ENCODE measurements at places on chromosomes 7 and 10.
A peak's percentile ranks its signal among the peaks of the same experiment; 100 is the strongest.

- DNase-seq = no peak
Observed at GRCh38 chr7:48388911-48389310, 217.7 kb downstream of the ABCA13 start.

DNA sequence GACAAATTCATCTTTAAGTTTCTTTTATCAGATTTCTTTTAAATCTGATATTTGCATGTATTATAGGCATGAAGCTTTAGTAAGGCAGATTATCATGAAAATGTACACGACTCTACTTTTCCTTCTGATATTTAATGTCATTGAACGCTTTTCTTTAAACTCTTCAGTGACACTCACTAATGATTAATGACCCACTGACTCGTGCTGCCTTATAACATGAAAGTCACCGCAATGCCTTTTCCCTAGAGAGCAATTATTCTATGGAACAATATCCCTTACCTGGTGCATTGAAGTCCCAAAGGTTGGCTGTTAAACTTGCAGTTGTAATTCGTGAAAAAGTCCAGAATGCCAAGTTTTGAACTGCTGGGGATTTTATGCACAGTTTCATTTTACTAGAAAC, 33.4 kb upstream of the HGF start:
- DNase-seq = no peak

DNA sequence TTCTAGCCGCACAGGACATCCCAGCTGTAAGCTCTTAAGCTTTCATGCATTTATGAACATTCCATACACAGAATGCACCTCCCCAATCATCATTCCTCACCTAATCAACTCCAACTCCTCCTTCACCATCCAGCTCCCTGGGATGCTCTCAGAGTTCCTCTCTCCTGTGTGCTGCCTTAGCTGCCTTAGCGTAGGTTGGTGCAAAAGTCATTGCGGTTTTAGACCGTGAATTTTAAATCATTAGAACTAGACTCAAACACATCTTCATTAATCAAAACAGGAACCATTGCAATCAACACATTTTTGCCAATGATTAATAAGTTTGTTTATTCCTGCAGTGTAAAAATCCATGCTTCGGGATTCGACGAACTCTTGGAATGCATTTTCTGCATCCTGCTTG, 159.9 kb upstream of the CDCA7L start:
- DNase-seq = no peak

DNA sequence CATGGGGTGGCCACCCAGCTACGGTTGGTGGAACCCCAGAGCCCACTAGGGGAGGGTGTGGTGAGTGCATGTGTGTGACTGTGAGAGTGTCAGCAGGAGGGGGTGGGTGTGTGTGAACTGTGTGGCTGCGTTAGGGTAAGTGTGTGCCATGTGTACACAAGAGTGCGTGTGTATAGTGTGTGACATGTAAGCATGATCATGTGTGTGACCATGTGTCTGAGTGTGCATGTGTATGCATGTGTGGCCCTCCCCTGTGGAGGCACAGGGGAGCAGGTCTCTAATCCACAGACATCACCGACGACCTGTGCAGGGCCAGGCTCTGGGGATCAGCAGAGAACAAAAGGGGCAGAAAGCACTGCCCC, 3.5 kb upstream of the CFAP46 start:
- DNase-seq = no peak

- DNase-seq = no peak
Observed at GRCh38 chr7:138798836-138799235, 840 bp upstream of the ATP6V0A4 start.

DNA sequence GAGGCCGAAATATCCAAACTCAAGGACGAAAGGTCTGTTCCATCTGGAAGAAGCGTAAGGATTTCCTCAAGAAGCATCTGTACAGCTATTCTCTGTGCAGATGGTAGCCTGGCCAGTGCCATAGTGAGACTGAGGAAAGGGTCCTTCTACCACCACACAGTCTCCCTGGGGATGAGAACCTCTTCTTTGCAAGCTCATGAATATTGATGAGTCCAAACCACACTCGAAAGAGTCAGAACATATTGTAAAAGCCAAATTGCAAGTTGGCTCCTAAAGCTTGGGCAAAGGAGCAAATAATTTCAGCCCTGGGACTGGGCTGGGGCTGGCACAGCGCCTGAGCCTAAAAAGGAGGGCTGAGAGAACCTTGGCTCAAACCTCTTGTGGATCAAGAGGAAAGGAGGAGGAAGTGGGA, 66.1 kb upstream of the PIP4K2A start:
- no peak for DNase-seq

GRCh38 chr7:22082553-22082885, 136.8 kb upstream of the CDCA7L start:
- DNase-seq = no peak

DNA sequence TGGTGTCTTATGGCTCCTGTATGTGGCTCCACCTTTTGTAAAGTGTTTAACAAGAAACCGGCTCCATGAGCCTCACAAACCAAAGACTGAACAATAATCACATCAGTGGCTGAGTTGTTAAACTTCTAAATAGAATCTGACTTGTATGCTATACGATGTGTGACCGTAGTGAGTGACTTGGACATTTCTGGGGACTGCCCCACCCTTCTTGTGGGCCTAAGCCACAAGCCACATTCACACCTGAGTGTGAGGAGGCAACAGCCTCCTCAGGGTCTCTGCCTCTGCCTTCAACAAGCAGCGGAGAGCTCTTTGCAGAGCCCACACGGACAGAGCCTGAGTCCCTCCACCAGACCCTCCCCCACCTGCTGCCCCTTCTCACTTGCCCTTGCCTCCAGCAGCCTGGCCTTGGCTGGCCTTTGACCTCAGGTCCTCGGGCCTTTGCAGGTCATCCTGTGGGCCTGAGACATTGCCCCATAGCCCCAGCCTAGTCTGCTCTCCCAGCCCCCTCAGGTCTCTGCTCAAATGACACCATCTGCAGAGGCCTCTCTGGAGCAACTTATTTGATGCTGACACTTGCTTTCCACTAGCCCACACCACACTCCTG, 156.8 kb upstream of the TNS3 start:
- DNase-seq = no peak

DNA sequence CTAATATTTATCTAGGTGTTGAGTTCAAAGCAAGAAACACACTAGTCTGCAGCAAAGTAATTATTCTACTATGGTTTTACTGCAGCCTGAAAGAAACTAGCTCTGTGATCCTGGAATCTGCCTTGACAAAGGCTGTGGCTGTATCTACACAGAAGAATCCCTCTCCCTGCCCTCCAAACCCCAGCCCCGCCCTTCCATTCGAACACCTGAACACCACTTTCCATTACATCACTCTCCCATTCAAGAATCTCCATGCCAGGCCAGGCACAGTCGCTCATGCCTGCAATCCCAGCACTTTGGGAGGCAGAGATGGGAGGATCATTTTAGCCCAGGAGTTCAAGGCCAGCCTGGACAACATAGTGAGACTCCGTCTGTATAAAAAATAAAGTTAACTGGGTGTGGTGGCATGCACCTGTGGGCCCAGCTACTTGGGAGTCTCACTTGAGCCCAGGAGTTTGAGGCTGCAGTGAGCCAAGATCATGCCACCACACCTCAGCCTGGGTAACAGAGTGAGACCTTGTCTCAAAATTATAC, 23.3 kb downstream of the LRRC20 start:
- DNase-seq = no peak

DNA sequence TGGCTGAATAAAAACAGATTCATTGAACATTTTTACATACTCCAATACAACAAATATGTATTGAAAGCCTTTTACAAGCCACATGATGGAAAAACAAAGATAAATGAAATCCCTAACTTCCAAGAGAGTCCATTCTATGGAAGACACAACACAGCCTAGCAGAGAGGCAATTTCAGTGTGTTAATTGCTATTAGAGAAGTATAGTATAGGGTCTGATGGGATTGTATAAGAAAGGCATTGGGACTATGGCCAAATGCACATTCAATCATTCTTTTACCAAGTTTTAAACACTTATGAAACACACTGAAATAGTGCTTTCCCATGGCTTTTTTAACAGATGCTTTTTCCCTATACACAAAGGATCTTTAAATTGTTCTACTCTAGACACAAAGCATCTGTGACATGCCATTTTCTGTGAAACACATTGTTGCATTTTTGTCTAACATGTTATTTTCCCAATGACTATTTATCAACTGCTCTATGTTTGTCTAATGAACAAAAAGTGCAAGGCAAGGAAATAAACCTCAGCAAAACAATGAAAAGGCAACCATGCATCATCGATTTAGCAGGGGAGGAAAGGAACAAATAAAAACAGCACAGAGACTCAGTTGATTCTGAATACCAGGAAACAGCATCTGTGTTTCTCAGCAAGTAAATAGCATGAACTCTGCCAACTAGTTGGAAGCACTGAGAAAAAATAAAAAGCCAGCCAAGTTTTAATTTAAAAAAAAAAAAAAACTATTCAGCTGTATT, 42.4 kb upstream of the PHYHIPL start:
- DNase-seq = peak; percentile 2

DNA sequence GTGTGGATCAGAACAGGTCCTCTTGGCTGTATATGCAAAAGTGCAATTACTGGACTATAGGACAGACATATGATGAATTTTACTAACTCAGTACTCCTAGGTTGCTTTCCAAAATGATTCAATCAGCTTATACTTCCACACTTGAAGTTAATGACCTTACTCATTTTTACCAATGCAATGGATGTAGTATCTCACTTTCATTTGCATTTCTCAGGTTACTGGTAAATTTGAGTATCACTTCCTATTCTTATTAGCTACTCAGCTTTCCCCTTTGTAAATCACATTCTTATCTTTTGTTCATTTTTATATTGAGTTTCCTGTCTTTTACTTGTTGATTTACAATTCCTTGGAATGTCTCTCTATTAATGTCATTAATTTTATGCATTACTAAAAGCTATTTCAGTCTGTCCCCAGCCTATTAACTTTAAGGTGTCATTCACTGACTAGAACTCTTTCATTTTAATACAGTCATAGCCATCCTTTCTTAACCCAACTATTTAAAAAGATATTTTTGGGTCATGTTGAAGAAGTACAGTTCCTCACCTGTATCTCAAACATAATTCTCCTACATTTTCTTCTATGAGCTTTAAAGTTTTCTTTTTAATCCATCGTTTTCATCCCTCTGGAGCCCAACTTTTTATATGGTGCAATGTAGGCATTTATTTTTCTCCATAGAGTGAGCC, 88.6 kb downstream of the VIM start:
- no peak for DNase-seq

DNA sequence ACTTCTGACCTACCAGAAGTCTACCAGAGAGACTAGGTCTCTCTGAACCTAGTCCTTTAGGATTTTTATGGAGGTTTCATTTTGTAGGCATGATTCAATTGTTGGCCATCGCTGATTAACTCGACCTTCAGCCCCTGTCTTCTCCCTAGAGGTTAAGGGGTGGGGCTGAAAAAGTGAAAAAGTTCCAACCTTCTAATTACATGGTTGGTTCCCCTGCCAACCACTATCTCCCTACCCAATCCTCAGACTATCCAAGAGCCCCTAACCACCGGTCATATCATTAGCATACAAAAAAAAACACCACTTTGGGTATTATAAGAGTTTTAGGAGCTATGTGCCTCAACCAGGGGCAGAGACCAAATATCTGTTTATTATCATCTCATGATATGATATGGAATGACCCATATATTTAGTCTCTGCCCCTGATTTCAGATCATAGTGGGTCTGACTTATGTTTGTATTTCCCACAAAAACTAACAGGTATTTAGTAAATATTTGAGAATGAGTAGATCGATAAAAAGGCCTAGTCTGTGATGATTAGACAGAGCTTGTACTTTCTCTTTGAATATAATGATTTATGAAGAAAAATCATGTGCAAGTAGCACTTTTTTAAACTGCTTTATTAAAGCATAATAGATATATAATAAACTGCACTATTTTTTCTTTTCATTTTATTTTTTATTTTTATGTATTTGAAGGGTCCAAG, 35.8 kb downstream of the DNAJC9 start:
- DNase-seq = no peak

DNA sequence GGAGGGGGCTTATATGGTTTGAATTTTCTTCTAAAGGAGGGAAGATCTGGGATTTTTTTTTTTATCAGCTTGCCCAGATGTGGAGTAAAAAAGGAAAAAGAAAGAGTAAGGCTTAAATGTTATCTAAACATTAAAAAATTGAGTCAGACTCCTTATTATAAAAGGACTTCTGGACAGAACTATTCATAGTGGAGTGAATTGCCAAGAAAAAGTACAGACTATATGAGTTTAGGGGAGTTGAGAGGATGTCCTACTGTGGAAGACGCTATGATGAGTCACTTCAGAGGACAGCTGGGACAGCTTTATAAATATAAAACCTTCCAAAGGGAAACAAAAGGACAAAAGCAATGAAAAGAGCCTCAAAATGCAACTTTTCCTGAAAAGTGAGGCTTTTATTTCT, 73.0 kb downstream of the TFPI2 start:
- DNase-seq = peak; percentile 8

DNA sequence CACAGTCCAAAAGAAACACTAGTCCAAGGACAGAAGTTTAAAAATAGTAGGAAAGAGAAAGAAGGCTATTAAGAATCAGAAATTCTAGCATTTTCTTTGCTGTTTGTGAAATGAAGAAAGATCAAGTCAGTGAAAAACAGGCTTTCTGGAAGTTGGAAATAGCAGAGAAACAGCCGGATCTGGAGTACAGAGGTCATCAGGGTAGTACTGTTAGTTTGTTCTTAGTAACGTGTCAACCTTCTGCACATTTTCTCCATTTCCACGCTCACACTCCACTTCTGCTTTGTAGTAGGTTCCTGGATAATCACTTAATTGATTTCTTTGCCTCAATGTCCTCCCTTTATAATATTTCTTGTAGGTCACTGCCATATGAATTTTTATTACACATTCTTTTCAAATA, 322.6 kb downstream of the PCLO start:
- DNase-seq = no peak

DNA sequence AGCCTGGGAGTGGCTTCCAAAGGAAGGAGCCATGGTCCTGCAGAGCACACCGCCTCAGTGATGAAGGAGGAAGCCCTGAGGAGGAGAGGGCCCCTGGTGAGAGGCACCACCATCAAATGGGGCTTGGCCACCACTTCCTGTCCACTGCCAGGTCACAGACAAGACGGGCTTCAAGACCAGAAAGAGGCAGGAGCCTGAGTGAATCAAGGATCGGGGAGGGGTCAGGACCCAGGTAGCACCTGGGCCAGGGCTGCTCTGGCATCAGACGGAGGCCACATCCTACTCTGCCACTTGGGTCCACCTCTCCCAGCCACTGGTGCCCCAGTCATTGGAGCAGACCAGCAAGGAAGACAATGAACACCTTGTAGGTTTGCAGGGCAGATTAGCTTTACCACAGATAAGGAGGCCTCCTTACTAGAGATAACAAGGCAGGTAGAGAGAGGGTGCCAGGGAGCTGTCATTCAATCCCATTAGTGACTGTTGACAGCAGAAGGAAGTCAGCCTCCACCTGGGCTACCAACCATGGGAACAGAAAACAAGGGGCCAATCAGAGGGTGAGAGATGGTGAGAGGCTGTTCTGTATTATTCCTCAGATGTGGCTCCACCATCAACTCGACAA, 143.4 kb downstream of the TNS3 start:
- no peak for DNase-seq

DNA sequence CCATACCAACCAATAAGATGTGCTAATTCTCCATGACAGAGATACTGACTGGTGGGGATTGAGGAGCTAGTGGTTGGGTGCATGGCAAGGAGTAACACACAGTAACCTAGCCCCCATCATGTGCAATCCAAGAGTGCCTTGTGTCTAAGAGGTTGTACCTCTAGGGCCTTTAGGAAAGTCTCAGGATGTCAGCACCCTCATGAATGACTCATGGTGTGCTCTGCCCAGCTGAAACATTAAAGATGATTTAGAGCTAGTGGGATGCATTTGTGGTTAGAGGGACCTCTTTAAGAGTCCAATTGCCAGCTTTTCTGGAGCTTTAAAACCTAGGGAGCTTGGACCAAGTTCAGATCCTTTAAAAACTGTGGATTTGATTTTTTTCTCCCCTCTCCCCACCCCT, 181.1 kb downstream of the HERPUD2 start:
- no peak for DNase-seq

GRCh38 chr10:79239275-79239779, 107.9 kb upstream of the PPIF start:
- no peak for DNase-seq
